Lung microvascular endothelial cell (primary cell): ENCODE measurements at places on chromosomes 7 and 10. TPM values are rescaled to one million over a fixed set of nuclear protein-coding genes. Genes with fewer than 3 reads are reported as not detected.

The AKR1D1 gene
- not detected in 2 replicates for total RNA-seq

The DLX5 gene
- not detected in 2 replicates for total RNA-seq

The CYP26A1 gene
- total RNA-seq, result 0.44 and 1.6 TPM in 2 replicates

The SPDYE16 gene
- not detected in 2 replicates for total RNA-seq

The CNPY1 gene
- total RNA-seq, result not detected in 2 replicates

The FOXI2 gene
- not detected in 2 replicates for total RNA-seq

The RET gene
- total RNA-seq, result 0.44 and 6.5 TPM in 2 replicates

The FAM25G gene
- not detected in 2 replicates for total RNA-seq

The CALHM1 gene
- not detected in 2 replicates for total RNA-seq

The NUP42 gene
- 19.2 and 25.0 TPM in 2 replicates for total RNA-seq

The CDCA7L gene
- total RNA-seq, result 35.7 and 44.4 TPM in 2 replicates

The EVX1 gene
- total RNA-seq, result not detected in 2 replicates

The TYSND1 gene
- total RNA-seq, result 3.5 and 4.8 TPM in 2 replicates

The TMEM248 gene
- total RNA-seq, result 42.9 and 67.1 TPM in 2 replicates

The SUN3 gene
- not detected in 2 replicates for total RNA-seq

The VWA2 gene
- total RNA-seq, result not detected in 2 replicates

The CNNM1 gene
- not detected in 2 replicates for total RNA-seq

The KIF11 gene
- 3.2 and 10.5 TPM in 2 replicates for total RNA-seq

The CUZD1 gene
- 0.20 and 0.44 TPM in 2 replicates for total RNA-seq

The PARD3 gene
- 23.1 and 29.4 TPM in 2 replicates for total RNA-seq

The CLDN3 gene
- 0.44 and 0.60 TPM in 2 replicates for total RNA-seq

The FGFR2 gene
- total RNA-seq, result not detected in 2 replicates

The TSPAN12 gene
- 46.9 and 148 TPM in 2 replicates for total RNA-seq

The STAG3 gene
- total RNA-seq, result 0.20 and 0.22 TPM in 2 replicates

The SPDYE5 gene
- not detected in 2 replicates for total RNA-seq

The GALNT11 gene
- total RNA-seq, result 27.5 and 39.3 TPM in 2 replicates

The DPYSL4 gene
- total RNA-seq, result 0.40 and 11.8 TPM in 2 replicates

The SPRN gene
- under 0.01 TPM in 1 of 2 replicates, not detected in the other for total RNA-seq

The CPN1 gene
- not detected in 2 replicates for total RNA-seq

The TACC2 gene
- 0.60 and 3.7 TPM in 2 replicates for total RNA-seq

The FEZF1 gene
- total RNA-seq, result not detected in 2 replicates

The WDFY4 gene
- under 0.01 and 0.87 TPM in 2 replicates for total RNA-seq
